Mesothelial cell of epicardium (in vitro differentiated cells): ENCODE measurements at places on chromosomes 3 and 15.
A peak's percentile ranks its signal among the peaks of the same experiment; 100 is the strongest.

GRCh38 chr3:57068437-57069089 lies 8.1 kb downstream of the SPATA12 start:
- DNase-seq, result no peak

DNA sequence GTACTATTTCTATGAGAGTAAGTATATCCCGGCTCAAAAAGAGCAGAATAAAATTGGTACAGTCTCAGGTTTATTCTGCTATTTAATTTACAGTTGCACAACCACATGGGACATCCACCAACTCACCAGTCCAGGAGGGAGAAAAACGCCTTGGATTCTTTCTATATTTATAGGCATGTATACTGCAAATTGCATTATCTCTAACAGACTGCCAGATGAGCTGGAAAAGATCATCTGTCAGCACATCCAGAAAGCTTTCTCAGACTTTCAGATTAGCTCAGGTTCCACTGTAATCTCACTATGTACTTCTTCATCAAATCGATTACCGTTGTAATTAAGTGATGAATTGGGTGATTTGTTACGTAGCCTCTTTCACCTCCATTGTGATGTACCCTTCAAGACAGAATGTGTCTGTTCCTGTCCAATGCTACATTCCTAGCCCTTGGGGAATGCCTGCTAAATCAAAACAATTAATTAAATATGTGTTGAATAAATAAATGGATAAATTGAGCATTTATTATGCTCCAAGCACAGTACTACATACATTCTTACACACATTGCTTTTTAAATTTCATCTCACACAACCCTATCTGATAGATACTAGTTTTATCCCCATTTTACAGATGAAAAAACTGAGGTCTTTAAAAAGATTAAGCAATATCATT lies 38.1 kb upstream of the TMC3 start:
- no peak for DNase-seq

GRCh38 chr3:114644367-114644766 lies 350.5 kb downstream of the TIGIT start:
- DNase-seq, result no peak

DNA sequence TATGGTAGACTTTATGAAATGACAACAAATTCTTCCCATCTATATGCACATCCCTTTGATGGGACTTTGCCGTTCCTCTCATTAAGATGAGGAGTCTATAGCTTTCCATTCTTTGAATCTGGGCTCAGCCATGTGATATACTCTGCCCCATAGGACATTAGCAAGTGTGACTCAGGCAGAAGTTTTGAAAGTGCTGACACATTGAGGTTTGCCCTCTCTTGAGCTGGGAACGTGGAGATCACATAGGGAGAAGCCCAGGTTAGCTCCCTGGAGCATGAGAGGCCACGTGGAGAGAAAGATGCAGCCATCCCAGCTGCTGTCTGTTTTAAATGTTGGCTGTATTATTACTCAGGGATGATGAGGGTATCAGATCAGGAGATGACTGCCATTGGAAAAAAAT lies 67.7 kb upstream of the OXTR start:
- DNase-seq, result no peak

GRCh38 chr15:68590721-68591389 lies 12.1 kb downstream of the CORO2B start:
- no peak for DNase-seq

GRCh38 chr15:62637574-62637897 lies 405.0 kb upstream of the TPM1 start:
- no peak for DNase-seq

- peak; percentile 34 for DNase-seq
Measured at GRCh38 chr15:31271224-31271635, 55.4 kb upstream of the KLF13 start.

- DNase-seq, result no peak
Measured at GRCh38 chr3:7745711-7746110, 755.9 kb upstream of the LMCD1 start.

DNA sequence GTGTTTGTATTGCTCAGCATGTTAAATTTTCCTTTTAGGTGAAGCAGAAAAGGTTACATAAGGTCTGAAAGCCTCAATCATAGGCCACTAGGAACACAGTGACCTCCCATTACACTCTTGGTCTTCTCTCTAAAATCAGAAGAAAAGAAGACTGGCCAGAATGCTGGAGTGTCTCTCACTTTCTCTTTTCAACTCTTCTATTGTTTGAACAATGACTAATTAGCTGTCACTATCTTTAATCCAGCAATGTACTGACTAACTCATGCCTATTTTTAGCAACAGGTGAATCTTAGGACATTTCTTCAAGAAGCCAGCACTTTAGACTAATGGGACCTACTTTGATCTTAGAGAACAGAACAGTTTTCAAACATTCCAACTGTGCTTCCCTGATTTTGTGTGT lies 142.8 kb downstream of the TGFBR2 start:
- DNase-seq, result no peak

DNA sequence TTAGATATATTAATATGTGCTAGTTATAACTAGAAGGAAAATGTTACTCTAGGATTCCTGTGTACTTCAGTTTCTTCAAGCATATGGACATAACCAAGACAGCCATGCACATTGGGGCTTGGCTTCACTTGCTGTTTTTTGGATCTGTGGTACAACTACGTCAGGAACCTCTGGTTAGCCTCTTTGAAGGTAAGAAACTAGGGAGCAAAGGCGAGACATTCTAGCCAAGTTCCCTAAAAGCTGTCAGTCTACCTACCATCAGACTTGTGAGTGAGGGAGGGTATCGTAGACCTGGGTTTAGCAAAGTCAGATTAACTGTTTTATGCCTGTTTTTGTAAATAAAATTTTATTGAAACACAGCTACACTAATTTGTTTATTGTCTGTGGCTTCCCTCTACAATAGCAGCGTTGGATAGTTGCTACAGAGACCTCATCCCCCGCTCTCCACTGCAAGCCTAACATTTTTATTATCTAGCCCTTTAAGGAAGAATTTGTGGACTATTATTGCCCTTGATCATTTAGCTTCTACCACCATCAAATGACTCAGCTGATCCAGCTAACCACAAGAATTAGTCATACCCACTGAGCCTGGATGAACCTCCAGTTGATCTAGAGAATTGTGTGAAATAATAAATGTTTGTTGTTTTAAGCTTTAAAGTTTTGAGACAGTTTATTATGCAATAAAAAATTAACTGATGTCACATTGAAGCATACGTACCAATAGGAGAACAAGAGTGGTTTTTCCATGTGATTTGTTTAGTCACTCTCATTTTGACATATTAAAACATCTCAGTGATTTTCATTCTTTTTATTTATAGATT lies 58.1 kb downstream of the RSRC1 start:
- DNase-seq, result no peak

DNA sequence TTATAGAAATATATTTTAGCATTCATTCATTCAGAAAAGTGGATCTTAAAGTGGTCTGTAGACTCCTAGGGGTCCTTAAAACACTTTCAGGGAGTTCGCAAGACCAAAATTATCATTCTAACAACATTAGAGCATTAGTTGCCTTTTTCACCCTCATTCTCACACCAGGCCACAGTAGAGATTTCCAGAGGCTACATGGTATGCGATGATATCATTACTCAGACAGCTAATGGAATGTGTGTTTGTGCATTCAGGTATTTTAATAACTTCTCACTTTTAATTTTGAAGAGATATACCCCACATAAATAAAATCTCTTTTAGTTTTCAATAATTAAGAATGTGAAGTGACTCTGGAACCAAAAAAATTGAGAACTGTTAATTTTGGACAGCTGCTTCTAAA lies 206.9 kb downstream of the NSUN3 start:
- no peak for DNase-seq

GRCh38 chr15:88083811-88084760 lies 172.5 kb downstream of the NTRK3 start:
- no peak for DNase-seq

GRCh38 chr15:25730918-25731317 lies 132.2 kb downstream of the ATP10A start:
- no peak for DNase-seq

DNA sequence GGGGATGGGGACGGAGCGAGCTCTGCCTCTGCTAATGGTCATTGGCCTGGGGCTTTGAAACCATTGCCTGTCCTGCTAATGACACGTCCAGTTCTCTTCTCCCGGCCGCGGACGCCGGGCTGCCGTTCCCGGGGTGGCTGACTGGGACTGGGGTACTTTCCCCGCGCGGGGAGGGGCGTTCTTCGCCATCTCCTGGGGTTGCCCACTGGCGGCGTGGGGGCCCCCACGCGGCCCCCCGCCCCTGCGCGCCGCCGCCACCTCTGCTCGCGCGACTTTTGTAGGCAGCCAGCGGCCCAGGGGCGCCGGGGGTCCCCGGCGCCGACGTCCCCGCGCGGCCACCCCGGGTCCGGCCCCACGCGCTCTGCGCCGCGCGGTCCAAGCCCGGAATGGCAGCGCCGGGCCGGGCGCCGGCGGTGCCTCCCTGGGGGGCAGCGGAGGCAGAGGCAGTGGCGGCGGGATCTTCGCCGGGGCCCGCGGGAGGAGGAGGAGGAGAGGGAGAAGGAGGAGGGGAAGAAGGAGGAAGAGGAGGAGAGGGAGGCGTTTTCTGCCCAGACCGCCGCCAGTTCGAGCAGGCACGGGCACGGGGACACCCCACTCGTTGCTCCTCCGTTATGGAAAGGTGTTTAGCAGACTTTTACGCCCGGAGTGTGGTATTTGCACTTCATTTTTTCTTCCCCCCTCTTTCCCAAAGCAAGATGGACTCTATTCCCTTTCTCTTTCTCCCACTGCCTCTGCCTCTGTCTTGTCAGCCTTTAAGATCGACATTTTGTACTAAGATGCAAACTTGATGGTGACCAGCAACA lies 2.3 kb downstream of the BBX start:
- peak; percentile 56 for DNase-seq

GRCh38 chr3:114804099-114804498 lies 343.0 kb downstream of the ZBTB20 start:
- no peak for DNase-seq

- DNase-seq, result no peak
Measured at GRCh38 chr3:52509753-52510328, 14.7 kb downstream of the STAB1 start.

GRCh38 chr3:184325715-184326369 lies 11.4 kb downstream of the EIF4G1 start:
- no peak for DNase-seq

DNA sequence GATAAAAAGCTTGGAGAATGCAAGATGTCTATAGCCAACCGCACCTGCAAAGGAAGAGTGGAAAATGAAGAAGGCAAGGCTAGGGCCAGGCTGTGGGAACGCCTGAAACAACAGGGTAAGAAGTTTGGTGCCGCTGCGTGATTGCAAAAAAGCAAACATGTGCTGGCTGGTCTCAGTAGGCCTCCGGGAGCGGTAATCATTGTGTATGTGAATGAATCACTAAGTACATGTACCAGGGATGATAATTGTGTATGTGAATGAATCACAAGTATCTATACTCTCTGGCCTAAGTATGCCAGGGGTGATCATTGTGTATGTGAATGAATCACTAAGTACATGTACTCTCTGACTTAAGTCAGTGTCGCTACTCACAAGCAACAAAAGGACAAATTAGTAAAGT lies 40.3 kb upstream of the PARL start:
- DNase-seq, result no peak

- DNase-seq, result no peak
Measured at GRCh38 chr3:40387001-40387894, at the start of gene ENTPD3. ENTPD3 (plus strand) TSS chr3:40387184; CDS start chr3:40388058, 874 bp downstream.

DNA sequence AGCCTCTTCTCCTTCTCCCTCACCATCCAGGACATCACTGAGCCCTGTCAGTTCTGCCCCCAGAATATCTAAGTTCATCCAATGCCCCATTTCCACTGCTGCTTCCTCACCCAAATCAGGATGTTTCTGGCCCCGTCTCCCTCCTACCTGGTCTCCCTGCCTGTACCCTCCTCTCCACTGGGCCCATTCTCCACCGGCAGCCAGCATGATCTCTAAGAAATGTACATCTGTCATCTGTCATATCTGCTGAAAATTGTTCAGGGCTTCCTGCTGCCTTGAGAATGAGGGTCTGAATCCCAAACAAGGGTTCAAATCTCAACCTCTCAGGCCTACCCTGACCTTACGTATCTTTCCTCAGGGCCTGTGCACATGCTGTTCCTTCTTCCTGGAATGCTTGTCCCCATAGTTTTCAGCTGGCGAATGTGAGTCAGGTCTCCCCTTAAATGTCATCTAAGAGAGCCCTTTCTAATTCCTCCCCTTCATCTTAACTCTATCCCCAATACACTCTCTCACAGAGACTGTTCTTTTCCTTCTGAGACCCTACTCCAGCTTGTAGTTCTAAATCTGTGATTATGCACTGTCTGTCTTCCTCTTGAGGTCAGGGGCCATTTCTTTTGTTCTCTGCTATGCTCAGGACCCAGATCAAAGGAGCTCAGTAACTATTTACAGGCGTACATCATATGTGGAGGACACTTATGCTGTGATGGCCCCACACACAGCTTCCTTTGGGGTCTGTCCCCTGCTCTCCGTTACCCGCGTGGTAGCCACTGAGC lies 40.8 kb downstream of the SMAD3 start:
- DNase-seq, result no peak

- DNase-seq, result no peak
Measured at GRCh38 chr3:106825962-106826605, 551.2 kb upstream of the CCDC54 start.

DNA sequence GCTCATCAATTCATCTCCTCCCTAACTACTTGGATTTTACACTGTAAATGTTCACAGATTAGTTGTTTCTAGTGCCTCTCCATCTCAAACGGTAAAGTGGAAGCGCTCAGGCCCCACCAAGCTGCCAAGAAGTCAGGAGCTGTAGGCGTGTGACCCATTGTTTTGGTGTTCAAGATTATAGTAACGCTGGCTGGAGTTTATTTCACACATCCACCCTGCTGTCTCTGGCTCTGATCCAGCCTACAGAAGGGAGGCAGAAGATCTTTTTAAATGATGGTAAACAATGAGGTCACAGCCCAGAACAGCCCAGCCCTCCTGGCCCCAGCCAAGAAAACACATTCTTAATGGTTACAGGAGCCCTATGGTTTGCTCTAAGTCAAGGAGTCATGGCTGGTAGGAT lies 25.7 kb upstream of the GALNT15 start:
- no peak for DNase-seq

DNA sequence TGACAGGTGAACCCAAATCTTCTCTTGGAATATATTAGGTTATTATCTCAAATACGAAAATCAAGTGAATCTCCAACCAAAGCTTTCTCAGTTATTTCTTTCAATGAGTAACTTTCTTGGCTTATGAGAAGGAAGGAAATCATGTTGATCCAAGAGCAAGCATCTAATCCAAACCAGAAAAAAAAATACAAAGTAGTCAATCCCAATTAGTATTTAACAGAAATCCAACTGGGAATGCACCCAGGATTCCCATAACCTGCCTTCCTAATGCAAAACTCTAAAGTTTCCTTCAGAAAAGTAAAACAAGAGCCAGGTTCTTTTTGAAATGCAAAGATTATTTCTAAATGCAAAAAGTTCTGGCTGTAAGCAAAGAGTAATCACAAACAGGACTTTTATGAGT lies 289.3 kb downstream of the SHOX2 start:
- no peak for DNase-seq

DNA sequence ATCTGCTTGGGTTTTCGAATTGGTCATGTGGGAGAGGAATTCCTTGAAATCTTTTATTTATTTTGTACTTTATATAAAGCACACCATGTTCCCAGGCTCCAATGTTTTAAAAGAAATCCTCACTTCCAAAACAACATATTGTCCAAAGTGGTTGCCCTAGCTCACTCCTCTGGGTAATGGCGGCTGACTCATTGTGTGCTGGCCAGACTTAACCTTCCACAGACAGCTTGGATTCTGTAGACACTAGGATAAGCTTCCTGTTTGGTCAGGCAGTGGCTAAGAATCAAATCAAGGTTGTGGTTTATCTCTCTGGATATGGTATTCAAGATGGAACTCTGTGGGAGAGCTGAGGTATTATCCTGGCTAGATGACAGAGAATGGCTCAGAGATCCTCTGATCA lies 55.8 kb upstream of the FAM98B start:
- no peak for DNase-seq

GRCh38 chr3:27228805-27229204 lies 140.4 kb downstream of the NEK10 start:
- DNase-seq, result no peak
